ENCODE measurements at places on chromosomes 5 and 9. TPM values are rescaled to one million over a fixed set of nuclear protein-coding genes. Genes with fewer than 3 reads are reported as not detected.

- no peaks in the 10 kb centered on the region for H3K27me3 ChIP-seq
- no peak for DNase-seq
- no peaks in the 10 kb centered on the region for H3K4me1 ChIP-seq
- no peak overlapping the region for H3K27ac ChIP-seq
- H3K36me3 ChIP-seq: peaks cover 41% of the 10 kb centered on the region
- H3K4me3 ChIP-seq: no peak overlapping the region
These were observed 55.9 kb downstream of the YTHDC2 start for GRCh38 chr5:113569396-113569795.

DNA sequence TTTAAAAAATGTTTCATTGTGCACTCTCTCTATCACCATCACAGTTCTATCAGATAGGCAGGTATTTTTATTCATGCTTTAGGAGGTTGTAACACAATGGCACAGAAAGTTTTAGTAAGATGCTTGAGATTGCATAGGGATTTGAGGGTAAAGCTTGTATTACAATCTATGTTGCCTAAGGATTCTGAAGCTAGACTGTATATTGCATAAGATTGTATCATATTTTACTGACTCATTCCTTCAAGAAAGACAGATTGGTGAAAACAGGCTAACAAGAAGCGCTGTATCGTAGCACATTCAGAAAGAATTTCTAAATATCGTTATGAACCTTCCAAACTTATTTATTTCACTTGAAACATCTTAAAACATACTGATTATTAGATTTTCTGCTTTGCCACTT lies 577.7 kb downstream of the EBF1 start:
- peaks cover 6% of the 10 kb centered on the region for H3K4me1 ChIP-seq
- no peak overlapping the region for H3K27ac ChIP-seq
- no peak overlapping the region for H3K4me3 ChIP-seq
- peak; percentile 46 for DNase-seq

DNA sequence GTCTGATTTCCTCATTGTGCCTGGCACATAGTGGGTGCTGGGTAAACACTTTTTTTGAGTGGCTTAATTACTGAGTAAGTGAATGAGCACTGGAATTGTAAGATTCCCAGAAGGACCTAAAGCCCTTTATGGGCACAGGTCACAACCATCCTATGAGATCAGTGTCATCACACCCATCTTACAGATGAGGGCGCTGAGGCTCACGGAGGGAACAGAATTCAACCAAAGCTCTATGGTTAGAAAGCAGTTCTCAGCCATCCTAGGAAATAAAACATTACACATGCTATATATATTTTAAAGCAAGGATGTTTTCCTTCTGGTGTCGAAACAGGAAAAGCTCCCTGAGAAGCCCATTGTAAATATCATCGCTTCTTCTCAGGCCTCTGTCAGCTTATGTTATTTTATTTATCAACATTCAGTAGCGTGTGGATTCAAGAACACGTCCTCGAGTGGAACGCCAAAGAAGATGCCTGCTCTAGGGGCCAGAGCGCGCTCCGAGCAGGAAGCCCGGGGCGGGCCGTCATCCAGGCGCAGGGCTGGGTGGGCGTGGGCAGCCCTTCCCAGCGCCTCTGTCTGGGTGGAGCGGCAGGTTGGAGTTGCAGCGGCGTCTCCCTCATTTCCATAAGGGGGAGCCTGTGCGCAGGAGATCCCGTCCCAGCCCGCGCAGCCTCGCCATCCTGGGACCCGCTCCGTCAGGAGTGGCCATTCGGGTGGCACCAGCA lies 155.8 kb upstream of the SMIM23 start:
- peaks cover 11% of the 10 kb centered on the region for H3K4me1 ChIP-seq
- peak; percentile 71 for DNase-seq
- no peaks in the 10 kb centered on the region for H3K36me3 ChIP-seq
- no peaks in the 10 kb centered on the region for H3K27me3 ChIP-seq
- no peak overlapping the region for H3K27ac ChIP-seq

GRCh38 chr9:83957248-83957513 lies 22.8 kb downstream of the HNRNPK start:
- no peaks in the 10 kb centered on the region for H3K27me3 ChIP-seq
- H3K27ac ChIP-seq: peak overlapping the region; percentile 96
- no peaks in the 10 kb centered on the region for H3K4me1 ChIP-seq
- peaks cover 6% of the 10 kb centered on the region for H3K36me3 ChIP-seq
- DNase-seq: no peak

DNA sequence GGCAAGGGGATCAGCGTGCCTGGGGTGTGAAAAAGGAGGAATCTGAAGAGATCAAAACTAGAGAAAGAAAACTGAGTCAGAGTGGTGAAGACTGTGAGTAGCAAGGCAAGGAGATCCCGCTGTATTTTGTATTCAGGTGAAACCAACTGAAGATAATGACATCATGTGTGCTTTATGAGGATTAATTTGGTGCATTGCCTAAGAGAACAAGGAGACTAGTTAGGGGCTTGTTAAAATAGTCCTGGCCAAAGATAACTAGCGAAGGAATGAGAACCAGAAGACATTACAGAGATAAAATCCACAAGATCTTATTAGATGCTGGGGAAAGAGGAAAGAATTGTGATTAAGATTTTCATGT lies 16.9 kb upstream of the GPX3 start:
- H3K36me3 ChIP-seq: no peaks in the 10 kb centered on the region
- DNase-seq: no peak

Gene PRSS3
- total RNA-seq: not detected

GRCh38 chr5:39448506-39449128 lies 23.8 kb upstream of the DAB2 start:
- H3K36me3 ChIP-seq: no peaks in the 10 kb centered on the region
- DNase-seq: no peak
- H3K4me3 ChIP-seq: no peak overlapping the region
- peaks cover 13% of the 10 kb centered on the region for H3K4me1 ChIP-seq

Gene PCDHA7
- 0.52 TPM for total RNA-seq

Gene ADCY2
- total RNA-seq: 1.4 TPM

- no peak overlapping the region for H3K27ac ChIP-seq
- no peak overlapping the region for H3K4me3 ChIP-seq
These were observed 60.2 kb downstream of the SPOCK1 start for GRCh38 chr5:137438932-137439331.

GRCh38 chr5:38465061-38465460 lies 91.4 kb downstream of the LIFR start:
- H3K4me3 ChIP-seq: no peak overlapping the region
- H3K4me1 ChIP-seq: peaks cover 33% of the 10 kb centered on the region
- H3K36me3 ChIP-seq: no peaks in the 10 kb centered on the region
- H3K27ac ChIP-seq: no peak overlapping the region
- no peaks in the 10 kb centered on the region for H3K27me3 ChIP-seq
- DNase-seq: peak; percentile 36

DNA sequence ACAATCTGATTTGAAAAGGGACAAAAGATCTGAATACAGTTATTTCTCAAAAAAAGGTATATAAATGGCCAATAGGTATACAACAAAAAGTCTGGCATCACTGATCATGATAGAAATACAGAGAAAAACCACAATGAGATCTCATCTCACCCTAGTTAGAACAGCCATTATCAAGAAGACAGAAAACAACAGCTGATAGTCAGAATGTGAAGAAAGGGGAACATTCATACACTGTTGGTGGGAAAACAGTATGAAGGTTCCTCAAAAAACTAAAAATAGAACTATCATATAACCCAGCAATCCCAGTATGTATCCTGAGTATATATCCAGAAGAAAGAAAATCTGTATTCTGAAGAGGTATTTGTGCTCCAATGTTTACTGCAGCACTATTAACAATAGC lies 75.7 kb upstream of the OR2K2 start:
- no peaks in the 10 kb centered on the region for H3K27me3 ChIP-seq
- DNase-seq: no peak
- peaks cover 48% of the 10 kb centered on the region for H3K36me3 ChIP-seq
- no peaks in the 10 kb centered on the region for H3K4me1 ChIP-seq
- no peak overlapping the region for H3K4me3 ChIP-seq
- no peak overlapping the region for H3K27ac ChIP-seq

DNA sequence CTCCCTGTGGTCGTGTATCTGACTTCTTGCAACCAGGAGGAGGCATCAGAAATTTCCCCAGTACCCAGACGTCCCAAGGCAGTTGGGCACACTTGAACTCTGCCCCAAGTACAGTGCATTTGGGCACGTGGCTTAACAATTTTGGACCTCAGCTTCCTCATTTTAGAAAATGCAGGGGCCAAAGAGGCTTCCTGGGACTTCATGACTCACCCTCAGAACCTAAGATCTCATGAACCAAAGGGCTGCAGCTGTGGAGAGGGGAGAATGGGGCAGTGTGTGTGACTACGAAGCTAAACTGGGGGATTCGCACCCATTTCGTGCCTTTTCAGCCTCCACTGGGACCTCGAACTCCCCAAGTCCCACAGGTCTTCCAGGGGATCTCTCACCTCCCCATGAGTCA lies 59.2 kb downstream of the SYK start:
- H3K4me3 ChIP-seq: no peak overlapping the region
- no peaks in the 10 kb centered on the region for H3K27me3 ChIP-seq
- no peak for DNase-seq
- H3K27ac ChIP-seq: no peak overlapping the region
- H3K4me1 ChIP-seq: no peaks in the 10 kb centered on the region
- H3K36me3 ChIP-seq: peaks cover 10% of the 10 kb centered on the region

DNA sequence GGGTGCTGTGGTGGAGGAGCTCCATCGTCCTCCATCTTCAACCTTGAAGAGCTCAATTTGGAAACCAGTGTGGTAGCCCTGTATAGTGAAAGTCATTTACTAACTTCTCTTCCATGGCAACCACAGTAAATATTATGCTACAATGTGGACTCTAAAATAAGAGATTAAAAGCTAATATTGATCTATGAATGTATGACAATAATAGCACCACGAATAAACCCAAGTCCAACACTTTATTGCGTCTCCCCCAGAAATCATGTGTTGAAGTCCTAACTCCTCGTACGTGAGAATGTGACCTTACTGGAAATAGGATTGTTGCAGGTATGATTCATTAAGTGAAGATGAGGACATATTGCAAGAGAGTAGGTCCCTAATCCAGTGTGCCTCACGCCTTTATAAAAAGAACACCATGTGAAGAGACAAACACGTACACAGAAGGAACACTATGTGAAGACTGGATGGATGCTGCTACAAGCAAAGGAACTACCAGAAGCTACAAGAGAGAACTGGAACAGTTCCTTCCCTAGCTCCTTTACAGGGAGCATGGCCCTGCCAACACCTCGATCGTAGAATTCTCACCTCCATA lies 276.2 kb downstream of the PDE4D start:
- no peaks in the 10 kb centered on the region for H3K4me1 ChIP-seq
- no peaks in the 10 kb centered on the region for H3K36me3 ChIP-seq
- no peak overlapping the region for H3K4me3 ChIP-seq
- no peaks in the 10 kb centered on the region for H3K27me3 ChIP-seq

GRCh38 chr9:29701559-29701958 lies 2128.3 kb upstream of the C9orf72 start:
- DNase-seq: no peak
- no peaks in the 10 kb centered on the region for H3K4me1 ChIP-seq
- H3K27me3 ChIP-seq: no peaks in the 10 kb centered on the region
- H3K36me3 ChIP-seq: no peaks in the 10 kb centered on the region

DNA sequence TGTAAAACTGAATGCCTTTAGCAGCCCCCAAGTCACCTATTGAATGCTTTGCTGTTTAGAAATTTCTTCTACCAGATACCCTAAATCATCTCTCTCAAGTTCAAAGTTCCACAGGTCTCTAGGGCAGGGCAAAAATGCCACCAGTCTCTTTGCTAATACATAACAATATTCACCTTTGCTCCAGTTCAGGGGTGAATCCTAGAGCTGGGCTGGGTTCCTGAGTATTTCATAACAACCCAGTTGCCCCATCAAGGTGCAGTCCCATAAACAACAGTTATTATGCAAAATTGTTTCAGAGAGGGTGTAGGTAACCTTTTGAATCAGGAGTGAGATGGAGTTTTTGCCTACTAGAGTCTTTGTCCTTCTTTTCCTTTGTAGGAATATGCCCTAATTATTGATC lies 19.0 kb upstream of the C1QTNF3 start:
- peaks cover 7% of the 10 kb centered on the region for H3K36me3 ChIP-seq
- no peak overlapping the region for H3K27ac ChIP-seq
- no peaks in the 10 kb centered on the region for H3K27me3 ChIP-seq
- DNase-seq: no peak
